ENCODE measurements at places on chromosomes 5 and 9.

GRCh38 chr5:65151614-65152013, 330.1 kb downstream of the ADAMTS6 start:
- DNase-seq, result no peak

DNA sequence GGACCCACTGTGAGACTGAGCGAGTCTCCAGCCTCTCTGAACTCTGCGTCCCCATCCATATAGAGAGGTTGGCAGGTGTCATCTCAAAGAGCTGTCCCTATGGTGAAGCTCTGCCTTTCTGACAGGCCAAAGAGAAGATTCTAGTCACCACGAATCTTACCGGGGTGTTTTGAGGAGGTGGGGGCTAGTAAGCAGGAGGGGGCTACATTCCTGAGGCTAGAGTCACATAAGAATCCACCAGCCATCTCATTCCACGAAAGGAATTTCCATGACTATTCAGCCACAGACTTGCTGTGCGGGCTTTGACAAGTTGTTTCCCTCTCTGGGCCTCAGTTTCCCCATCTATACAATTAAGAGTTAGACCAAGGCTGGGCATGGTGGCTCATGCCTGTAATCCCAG, 16.3 kb downstream of the PDGFRB start:
- DNase-seq, result no peak

GRCh38 chr5:173697931-173698579, 81.6 kb upstream of the BOD1 start:
- DNase-seq, result no peak

DNA sequence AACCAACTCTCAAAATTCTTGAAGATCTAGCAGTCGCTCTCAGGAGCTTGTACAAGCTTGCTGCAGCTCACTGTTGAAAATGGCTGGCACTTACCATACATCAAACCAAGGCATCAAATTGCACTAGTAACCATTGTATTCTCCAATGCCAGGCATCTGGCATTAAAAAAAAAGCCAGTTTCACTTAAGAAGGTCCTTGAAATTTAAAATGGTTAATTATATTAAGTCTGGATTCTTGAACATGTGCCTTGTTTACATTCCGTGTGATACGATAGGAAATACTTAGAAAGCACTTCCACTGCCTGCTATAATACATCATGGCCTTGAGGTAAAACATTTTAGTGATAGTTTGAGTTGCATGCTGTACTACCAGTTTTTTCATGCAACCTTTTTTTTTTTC, 300.7 kb downstream of the KDM4C start:
- DNase-seq, result no peak

- no peak for DNase-seq
Measured at GRCh38 chr9:28267351-28267750, 694.1 kb upstream of the C9orf72 start.

- no peak for DNase-seq
Measured at GRCh38 chr5:134851307-134851923, 5.6 kb downstream of the C5orf24 start.

- DNase-seq, result no peak
Measured at GRCh38 chr9:125430161-125431011, 168.8 kb downstream of the GAPVD1 start.

- DNase-seq, result no peak
Measured at GRCh38 chr5:5483350-5483749, 60.9 kb downstream of the ICE1 start.

DNA sequence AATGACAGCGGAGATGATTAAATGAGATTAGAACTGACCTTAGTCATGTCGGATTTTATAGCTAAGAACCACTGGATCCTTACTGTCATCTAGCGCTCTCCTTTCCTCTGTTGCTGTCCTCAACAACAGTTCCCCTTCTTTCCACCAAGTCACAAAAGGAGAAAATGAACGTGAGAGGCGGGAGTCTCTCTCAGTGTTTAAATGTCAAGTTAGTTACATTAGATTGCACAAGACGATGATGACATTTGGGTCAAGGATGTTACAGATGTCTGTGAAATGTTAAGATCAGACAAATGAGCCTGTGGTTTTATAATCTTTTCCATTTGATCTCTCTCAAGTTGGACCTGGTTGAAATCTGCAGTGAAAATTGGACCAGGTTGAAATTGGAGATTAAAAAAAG, 53.5 kb downstream of the FBXO38 start:
- DNase-seq, result no peak

- DNase-seq, result no peak
Measured at GRCh38 chr5:157554179-157555036, 21.2 kb downstream of the ADAM19 start.

DNA sequence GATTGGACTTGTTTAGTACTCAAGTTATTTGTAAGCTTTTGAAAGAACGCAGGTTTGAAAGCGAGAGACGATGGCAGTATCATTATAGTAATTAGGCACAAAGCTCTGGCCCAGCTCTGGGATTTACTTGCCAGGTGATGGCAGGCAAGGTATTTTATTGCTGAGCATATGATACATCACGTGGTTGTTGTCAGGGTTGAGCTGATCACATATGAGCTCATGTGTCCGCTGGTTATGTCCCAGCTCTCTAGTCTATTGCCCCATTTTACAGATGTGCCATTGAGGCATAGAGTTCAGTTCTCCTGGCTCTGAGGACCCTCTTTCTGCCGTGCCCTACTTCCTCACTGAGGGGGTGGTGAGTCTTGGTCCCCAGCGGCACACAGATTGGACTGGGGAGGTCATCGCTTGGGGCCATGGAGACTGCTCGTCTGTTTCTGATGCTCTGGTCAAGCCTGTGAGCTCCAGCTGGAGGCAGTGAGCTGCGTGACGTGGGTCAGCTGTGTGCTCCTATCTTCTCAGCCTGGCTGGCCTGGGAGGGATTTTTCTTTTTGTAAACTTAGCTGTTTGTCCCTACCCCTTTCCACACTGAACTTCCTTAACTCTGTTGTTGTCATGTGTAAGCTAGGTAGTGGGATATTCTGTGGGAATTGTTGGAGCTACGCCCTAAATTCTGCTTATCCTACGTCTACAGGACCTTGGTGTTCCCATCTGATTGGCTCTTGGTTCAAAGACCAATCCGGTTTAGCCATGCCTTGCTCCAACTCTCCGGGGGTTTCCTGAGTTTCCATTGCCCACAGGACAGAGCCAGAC, 2.2 kb downstream of the NXNL2 start:
- no peak for DNase-seq

GRCh38 chr9:123550797-123551196, 194.8 kb downstream of the CRB2 start:
- DNase-seq, result peak; percentile 65

DNA sequence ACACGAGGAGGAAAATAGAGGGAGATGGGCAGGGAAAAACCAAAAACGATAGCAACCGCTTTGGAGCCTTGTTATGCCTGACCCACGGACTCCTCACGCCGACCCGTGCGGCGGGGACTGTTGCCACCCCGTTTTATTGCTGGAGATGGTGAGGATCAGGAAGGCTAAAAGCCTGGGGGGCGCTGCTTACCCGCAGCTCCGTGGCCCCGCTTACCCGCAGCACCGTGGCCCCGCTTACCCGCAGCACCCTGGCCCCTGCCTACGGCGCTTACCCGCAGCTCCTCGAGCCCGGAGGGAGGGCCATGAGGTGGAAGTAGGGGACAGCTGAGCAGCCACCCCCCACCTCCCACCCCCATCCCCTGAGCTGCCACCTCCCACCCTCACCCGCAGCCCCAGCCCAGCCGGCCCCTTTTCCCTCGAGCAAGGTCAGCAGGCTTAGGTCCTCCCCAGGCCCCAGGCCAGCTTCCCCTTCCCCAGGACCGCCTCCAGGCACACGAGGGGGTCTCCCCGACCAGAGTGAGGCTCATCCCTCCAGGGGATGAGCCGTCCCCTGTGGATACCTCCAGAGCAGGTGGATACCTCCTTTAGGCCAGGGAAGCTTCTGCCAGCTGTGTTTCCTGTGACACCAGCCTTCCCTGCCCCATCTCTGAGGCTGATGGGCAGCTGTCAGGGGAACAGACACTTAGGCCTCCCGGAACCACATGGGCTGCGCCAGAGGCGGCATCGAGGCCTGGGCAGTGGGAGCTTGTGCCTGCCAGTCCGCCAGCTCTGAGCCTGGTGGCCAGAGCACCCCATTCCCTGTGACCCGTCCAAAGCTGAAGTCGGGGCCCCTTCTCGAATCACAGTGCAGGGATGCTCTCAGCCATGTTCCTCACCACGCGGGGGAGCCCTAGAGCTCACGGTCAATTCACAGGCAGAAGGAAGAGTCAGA, 92.3 kb downstream of the LMX1B start:
- DNase-seq, result no peak

DNA sequence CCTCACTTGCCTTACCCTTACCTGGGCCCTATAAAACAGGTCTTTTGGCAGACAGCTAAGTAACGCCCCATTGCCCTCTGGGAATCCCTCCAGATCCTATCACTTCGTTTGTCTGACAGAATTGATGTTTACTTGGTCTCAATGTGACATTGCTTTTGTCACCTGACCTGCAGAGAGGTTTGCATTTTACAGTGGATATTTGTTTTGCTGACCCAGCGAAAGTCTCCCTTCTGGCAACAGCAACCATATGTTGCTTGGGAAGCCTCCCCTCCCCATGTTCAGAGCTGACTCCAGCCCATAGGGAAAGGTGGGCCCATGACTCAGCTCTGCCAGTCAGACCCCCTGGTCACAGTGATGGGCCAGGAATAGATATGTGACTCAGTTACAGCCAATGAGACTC, 54.0 kb upstream of the LARP1 start:
- DNase-seq, result no peak

GRCh38 chr5:119358901-119359603, 3.2 kb downstream of the TNFAIP8 start:
- DNase-seq, result no peak

DNA sequence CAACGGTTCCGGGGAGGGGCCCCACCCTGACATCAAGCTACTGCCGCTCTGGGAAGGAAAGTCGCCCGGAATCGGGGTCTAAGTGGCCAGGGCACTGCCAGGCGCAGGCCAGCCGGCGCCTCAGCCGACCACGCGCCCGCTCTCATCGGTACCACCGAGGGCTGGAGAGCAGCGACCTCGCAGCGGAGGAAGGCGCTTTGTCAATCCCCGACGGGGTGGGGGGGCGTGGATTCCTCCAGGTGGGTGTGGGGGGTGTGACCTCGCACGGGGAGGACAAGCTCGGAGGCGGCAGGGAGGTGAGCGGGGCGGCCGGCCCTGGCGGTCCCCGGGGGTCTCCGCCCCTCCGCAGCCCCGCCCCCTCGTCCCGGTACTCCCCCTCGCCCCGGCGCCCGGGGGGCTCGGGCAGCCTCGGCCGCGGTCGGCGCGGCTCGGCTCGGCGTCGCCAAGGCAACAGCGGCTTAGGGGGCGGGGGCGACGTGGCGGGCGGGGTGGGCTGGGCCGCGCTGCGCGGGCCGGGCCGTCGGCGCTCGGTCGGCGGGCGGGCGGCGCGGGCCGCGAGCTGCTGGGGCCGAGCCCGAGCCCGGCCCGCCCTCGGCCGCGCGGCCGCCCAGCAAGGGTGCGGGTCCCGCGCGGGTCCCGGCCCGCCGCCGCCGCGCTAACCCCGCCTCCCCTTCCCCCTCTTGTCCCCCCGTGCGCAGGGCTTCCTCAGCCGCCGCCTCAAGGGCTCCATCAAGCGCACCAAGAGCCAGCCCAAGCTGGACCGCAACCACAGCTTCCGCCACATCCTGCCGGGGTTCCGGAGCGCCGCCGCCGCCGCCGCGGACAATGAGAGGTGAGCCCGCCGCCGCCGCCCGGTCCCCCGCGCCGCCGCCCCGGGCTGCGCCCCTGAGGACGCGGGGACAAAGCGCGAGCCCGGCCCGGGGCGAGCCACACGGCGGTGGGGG, 47.5 kb downstream of the DAB2IP start:
- DNase-seq, result no peak

DNA sequence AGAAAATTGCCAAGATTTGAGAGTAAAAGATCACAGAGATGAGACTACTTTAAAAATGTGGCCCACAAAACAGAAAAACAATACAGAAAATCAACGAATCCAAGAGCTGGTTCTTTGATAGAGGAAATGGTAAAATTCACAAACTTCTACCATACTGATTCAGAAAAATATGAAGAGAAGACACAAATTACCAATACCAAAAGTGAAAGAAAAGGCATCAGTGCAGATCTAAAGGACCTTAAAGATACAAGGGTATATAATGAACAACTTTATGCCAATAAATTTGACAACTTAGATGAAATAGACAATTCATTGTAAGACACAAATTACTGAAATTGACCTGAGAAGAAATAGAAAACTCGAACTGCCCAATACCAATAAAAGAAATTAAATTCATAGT, 24.4 kb upstream of the SLC1A1 start:
- DNase-seq, result no peak

GRCh38 chr9:132571806-132572600, 10.4 kb upstream of the BARHL1 start:
- no peak for DNase-seq

GRCh38 chr9:15227491-15227890, 79.5 kb downstream of the TTC39B start:
- DNase-seq, result no peak

GRCh38 chr9:37555786-37556185, 20.4 kb downstream of the FBXO10 start:
- DNase-seq, result no peak

- no peak for DNase-seq
Measured at GRCh38 chr9:130319300-130319699, 53.7 kb downstream of the HMCN2 start.

DNA sequence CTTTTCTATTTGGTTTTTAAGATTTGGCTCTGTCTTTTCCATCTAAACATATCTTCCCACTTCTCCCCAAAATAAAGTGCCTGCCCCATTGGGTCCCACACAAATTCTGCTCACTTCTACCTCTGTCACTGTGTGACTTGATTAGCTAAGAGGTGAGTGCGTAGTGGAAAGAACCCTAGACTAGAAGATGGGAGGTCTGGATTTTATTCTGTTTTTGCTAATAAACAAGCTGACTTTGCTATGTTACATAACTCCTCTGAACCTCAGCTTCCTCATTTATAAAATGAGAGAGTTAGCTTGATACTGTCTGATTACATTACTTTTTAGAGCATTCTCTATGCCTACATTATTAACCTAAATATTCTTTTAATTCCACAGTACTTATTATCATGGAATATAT, 51.3 kb upstream of the PTGER4 start:
- DNase-seq, result no peak

DNA sequence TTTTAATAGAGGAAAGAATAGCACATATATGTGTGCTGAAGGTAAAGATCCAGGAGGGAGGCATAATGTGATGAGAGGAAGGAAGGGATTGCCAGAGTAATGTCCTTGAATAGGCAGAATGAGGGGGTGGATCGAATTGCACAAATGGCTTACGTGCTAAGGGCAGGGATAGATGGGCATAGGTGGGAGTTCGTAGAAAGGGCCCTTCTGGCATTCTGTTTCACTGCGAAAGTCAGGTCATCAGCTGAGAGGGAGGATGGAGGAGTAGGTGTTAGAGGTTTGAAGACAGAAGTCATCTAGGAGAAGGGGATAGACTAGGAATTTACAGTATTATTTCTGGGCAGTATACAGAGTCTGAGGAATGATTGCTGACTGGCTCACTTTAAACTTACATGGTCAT, 32.1 kb downstream of the CNOT6 start:
- peak; percentile 27 for DNase-seq

- no peak for DNase-seq
Measured at GRCh38 chr5:72166070-72166979, 59.0 kb downstream of the MAP1B start.

GRCh38 chr5:69187342-69187741, 2.0 kb upstream of the CENPH start:
- DNase-seq, result no peak

DNA sequence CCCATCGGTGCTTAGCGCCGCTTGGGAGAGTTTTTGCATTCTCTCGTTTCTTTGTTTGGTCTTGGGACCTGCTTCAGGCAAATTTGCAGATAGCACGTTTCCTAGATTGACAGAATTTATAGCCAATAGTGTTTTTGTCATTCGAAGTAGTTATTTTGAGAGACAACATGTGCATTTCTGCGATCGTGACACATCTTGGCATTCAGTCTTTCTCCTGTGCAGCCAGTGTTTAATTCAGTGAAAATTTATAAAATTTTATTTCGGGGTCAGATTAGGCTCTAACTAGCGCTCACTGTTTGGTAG, 830 bp downstream of the PRRC1 start:
- DNase-seq, result no peak

Measured in renal cortex interstitium (tissue), 15 donors.